Left kidney (tissue), 8 donors: ENCODE measurements at places on chromosomes 2 and 18. TPM values are rescaled to one million over a fixed set of nuclear protein-coding genes. Genes with fewer than 3 reads are reported as not detected.

GRCh38 chr18:59952283-59953007 is 52.6 kb downstream of the PMAIP1 start:
- DNase-seq, result no peak

- peak; percentile 25 for DNase-seq
These were observed 23.6 kb downstream of the SUCLG1 start for GRCh38 chr2:84435345-84436025.

DNA sequence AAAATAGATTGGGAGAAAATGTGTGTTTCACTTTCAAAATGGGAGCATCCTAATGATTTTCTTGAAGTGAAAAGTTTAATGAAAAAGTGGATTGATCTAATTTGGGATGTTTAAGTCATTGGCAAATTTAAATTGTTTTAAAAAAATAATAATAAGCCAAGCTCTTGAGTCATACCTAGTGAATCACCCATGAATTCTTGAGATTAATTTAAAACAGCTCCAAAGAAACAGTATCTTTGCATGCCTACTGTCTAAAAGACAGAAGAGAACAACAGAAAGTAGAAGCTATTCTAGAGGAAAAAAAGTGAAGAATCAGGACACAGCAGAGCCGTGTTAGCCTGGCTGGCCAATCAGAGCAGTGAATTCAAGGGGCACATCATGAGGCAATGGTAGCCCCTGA is 7.7 kb downstream of the ACVR1C start:
- DNase-seq, result no peak

DNA sequence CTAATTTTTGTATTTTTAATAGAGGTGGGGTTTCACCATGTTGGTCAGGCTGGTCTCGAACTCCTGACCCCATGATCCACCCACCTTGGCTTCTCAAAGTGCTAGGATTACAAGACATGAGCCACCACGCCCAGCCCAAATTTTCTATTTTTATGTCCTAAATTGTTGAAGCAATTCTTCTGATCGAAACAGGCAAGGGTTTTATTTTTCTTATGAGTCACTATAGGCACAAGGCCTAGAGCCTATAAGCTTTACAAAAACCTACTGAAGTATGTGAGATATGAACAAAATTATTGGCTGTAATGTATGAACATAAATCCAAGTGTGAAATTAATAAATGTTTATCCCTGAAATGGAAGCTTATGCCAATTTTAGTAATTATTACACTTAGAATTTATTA is 464.2 kb upstream of the NRP2 start:
- DNase-seq, result no peak

GRCh38 chr2:199772035-199772976 is 78.7 kb downstream of the FTCDNL1 start:
- no peak for DNase-seq

- DNase-seq, result no peak
These were observed 252.7 kb downstream of the NR4A2 start for GRCh38 chr2:156079845-156080244.

GRCh38 chr2:133667085-133667484 is 98.8 kb upstream of the NCKAP5 start:
- no peak for DNase-seq

DNA sequence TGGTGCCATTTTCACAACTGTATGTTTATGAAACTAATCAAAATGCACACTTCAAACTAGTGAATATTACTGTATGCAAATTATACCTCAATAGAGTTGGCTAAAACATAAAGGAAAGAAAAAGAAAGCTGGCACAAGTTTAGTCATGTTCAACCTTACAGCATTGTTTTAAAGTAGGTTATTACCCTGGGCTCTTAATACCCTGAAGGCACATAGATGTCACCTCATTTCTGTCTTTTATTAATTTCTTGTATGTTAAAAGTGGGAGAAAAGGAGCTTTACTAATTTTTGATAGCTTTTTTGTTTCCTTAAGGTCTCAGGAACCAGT is 32.7 kb downstream of the TMEM131 start:
- DNase-seq, result no peak

DNA sequence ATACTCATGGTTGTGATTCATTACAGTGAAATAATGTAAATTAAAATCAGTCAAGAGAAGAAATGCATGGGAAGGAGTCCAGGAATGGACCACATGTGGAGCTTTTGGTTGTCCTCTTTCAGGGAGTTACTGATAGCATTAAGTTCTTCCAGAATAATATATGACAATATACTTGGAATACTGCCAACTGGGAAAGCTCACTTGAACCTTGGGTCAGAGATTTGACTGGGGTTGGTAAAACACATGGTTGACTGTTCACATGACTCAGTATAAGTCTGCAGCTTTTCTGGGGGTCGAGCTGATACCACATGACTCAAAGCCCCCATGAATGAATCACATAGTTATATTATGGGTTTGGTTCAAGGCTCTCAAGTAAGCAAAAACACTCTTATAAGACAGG is 1109.0 kb upstream of the CHAC2 start:
- DNase-seq, result peak; percentile 10

- peak; percentile 68 for DNase-seq
These were observed 48.1 kb downstream of the TMEM185B start for GRCh38 chr2:120174963-120175581.

GRCh38 chr2:196592331-196592910 is 47.1 kb upstream of the CCDC150 start:
- peak; percentile 48 for DNase-seq

GRCh38 chr2:3456125-3456524 is 63.2 kb downstream of the ADI1 start:
- no peak for DNase-seq

- DNase-seq, result no peak
These were observed 21.5 kb downstream of the KLF7 start for GRCh38 chr2:207144173-207144785.

DNA sequence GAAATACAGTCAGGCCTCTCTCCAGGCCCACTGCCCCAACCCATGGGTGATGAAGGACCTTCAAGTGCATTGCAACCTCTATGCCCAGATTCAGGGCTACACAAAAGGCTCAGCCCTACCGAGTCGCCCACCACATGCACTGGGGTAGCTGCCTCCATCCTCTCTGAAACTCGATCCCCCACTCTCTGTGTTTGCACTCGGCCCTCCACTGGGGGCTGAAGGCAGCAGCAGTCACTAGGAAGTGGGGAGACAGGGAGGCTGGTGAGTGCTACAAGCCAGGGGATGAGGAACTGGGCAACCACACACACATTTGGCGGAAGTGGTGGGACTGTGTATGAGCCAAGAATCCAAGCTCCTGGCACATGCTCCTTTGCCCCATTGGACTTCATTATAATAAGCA is 94.6 kb downstream of the CERS6 start:
- no peak for DNase-seq

GRCh38 chr2:212145121-212145520 is 393.5 kb downstream of the ERBB4 start:
- no peak for DNase-seq

DNA sequence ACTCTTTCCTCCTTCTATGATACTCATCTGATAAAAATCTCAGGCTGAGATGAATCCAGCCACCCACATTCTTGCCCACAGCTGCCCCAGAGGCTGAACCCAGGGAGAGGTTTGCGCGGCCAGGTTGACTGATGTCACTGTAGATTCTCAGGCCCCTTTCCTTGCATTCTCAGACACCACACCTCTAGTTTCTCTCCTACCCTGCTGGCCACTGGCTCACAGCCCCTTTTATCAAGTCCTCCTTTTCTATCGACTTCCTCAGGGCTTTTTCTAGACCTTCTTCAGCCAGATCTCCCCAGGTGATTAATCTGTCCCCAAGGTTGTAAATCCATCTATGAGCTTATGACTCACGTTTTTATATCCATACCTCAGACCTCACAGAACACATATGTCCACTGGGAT is 99.8 kb downstream of the TACR1 start:
- no peak for DNase-seq

DNA sequence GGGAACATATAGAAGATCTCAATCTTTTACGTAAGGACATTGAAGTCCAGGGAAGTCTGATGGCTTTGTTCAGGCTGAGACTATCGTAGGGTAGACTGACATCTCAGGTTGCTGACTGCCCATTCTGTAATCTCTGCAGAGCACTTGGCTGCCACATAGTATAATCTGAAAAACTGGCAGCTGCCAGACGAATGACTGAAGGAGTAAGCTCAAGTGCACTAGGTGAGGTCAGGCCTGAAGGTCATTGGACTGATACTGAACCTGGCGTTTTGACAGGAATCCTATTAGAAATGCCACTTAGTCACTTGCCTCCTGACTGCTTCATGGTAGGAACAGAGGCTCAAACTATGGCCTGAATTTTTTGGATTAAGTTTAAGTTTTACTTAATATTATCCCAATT is 23.5 kb downstream of the GPD2 start:
- DNase-seq, result no peak

GRCh38 chr2:156539086-156539860 is 103.1 kb downstream of the GPD2 start:
- no peak for DNase-seq

DNA sequence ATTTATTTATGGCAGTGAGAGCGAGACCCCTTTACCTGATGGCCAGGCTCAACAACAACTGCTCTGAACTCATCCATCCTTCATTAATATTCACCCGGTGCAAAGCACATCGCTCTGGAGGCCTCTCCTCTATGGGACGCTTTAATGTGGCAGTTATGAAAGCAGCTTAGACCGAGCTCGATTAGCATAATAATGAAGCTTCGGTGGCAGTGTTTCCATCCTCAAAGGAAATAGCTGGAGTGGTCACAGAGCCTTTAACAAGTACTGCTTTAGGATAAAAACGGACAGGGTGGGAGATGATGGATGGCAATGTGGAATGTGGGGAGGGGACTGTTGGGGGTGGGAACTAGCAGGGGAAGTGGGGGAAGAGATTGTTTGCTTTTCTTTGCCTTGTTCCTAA is 243.9 kb downstream of the SLC4A3 start:
- no peak for DNase-seq

DNA sequence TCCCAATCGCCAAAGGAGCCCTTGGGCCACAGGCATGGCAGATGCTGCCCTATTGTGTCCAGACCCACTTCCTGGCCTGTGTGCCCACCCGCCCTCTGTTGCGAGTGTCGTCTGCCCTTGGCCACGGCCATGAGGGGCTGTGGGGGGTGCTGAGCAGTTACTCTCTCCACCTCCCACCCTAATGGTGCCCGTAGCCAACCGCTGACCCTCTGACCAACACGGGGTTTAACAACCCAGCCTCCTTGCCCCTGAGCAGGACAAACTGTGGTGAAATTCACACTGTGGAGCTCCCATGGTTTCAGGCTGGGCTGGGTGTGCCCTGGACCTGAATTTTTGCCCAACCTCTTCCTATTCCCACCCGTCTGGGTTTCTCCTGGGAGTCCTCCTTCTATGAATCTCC is 145.7 kb upstream of the HDAC4 start:
- no peak for DNase-seq

DNA sequence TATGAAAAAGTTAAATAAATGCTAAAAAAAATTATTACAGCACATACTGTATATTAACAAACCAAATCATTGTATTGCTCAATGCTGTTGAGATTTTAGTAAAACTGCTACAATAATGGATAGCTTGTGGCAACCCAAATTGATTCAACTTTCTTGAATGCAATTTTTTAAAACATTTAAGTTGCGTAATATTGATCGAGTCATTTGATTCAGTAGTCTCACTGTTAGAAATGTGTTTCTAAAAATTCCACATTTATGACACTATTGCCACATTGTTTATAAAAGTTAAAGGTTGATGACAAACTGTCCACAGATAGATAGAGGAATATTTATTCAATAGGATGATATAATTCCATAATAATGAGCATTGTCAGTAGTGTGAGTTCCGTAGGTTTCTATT is 640.7 kb upstream of the CRIM1 start:
- DNase-seq, result no peak

- DNase-seq, result no peak
These were observed 171.0 kb downstream of the SRBD1 start for GRCh38 chr2:45439788-45440773.

GRCh38 chr2:191329841-191330240 is 84.6 kb downstream of the MYO1B start:
- no peak for DNase-seq

DNA sequence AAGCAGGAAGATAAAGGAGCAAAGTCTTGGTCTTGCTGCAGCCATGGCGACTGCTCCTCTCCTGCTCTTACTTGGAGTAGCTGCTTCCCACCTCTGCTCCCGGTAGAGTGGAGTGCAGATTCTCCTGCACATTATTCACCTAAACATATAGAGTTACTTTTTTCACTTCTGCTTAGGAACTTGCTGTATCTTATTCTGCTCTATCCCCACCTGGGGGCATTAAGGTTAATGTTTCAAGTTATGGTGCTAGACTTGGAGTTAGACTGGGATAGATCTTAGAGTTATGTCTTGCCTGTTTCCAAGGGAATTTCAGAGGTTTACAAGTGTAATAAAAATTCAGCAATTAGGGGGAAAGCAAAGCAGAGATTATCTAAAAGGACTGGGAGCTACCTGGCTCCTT is 144.2 kb downstream of the SETBP1 start:
- no peak for DNase-seq

DNA sequence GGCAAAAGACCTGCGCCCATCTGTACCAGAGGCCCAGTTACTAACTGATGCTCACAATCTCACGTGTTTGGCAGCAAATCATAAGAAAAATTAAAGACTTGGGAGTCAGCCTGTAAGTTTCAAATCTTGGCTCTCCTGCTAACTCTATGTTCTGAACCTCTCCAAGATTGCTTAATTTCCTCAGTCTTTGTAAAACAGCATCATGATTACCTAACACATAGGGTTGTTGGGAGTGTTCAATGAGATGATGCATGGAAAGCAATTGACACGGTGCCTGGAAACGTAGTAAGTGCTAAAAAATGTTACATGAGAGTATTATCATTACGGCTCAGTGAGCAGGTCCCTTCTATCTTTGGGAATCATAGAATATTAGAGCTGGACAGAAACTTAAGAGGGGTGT is 497.6 kb upstream of the TCF4 start:
- DNase-seq, result no peak

DNA sequence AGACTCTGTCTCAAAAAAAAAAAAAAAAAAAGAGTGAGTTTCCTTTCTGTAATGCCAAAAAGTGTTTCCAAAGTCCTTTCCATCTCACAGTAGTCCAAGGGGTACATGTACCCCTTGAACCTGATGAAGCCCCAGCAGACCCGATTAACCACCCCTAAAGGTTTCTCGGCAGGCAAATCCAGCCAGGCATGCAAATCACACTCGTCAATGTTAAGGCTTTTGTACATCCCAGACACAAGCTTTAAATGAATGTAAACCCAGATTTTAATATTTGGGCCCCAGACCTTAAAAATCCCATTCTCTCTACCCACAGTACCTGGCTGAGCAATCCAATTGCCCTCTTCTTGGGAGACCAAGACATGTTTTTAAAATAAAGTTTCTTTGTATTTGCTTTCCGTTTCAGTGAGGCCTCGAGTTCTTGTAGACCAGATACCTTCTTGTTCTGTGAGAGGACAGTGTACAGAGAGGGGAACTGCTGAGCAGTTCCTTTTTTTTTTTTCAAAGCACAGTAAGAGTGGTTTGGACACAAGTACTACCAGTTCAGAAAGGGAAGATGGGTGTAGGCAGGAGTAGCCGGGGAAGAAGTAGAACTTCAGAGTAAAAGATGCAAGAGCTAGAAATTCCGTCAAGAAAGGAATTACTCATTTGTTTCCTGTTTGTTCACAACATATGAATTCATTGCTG is at the start of gene NLRC4:
Gene NLRC4 (minus strand): TSS at position 465 of the 684 bp plus-strand sequence. CDS start 8,111 bp downstream, outside the sequence.
- no peak for DNase-seq

DCDC2C gene
- 0.65 TPM for polyA plus RNA-seq

COLEC12 gene
- 23.3 TPM for polyA plus RNA-seq

MC4R gene
- 0.35 TPM for polyA plus RNA-seq

CRYGD gene
- not detected for polyA plus RNA-seq

CROCC2 gene
- 0.10 TPM for polyA plus RNA-seq

DAPL1 gene
- polyA plus RNA-seq, result 37.6 TPM

RIT2 gene
- 0.13 TPM for polyA plus RNA-seq
